HFF-Myc (cell line): ENCODE measurements at places on chromosomes 1 and 21.

DNA sequence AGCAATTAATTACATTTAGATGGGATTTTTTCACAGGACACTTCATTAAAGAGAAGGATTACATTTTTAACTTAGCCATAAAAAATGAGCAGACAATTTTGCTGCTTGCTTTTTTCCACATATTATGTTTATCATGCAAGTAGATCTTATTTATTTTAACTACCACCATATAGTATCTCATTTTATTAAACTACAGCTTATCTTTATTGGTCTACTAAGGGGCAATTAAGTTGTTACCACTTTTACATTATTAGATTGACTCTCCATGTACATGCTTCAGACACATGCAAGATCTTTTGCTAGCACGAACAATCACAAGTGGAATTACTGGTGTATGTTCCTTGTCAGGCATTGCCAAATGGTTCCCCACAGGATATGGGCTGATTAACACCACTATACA lies 99.8 kb upstream of the NFIA start:
- no peak for DNase-seq

- DNase-seq = no peak
Measured at GRCh38 chr21:41479686-41480085, 28.3 kb downstream of the TMPRSS2 start.

- no peak for DNase-seq
Measured at GRCh38 chr1:24896596-24897262, 33.3 kb downstream of the RUNX3 start.

GRCh38 chr1:33442141-33442540 lies 11.2 kb upstream of the PHC2 start:
- DNase-seq = no peak

DNA sequence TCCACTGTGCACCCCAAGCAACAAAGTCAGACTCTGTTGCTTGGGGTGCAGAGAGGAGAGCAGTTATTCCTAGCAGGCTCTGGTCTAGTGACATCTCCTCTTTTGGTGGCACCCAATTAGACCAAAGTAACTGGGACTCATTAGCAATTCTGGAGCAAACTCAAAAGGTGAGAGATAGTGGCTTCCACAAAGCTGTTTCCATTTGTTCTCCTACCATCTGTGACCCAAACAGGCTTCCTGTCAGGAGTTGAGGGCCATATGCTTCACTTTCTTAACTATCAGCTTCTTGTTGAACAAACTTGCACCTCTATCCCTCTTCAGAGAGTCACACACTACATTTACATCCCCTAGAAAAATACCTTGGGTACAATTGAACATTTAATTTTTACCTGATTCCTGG lies 1.5 kb upstream of the ATXN7L2 start:
- DNase-seq = no peak

DNA sequence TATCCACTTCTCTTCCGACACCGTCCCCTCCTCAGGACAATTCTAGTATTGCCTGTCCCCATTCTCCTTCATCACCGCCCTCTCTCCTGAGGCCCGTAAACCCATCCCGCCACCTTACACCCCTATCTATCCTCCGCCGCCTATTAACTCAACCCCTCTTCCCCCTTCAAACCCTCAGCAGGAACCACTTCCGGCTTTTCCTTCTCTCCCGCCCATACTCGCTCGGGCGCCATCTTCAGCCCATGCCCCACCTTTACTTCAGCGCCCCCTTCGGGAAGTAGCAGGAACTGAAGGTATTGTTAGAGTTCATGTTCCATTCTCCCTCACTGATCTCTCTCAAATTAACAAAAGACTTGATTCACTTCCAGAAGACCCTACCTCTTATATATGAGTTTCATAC lies 31.6 kb downstream of the VN1R5 start:
- DNase-seq = no peak

DNA sequence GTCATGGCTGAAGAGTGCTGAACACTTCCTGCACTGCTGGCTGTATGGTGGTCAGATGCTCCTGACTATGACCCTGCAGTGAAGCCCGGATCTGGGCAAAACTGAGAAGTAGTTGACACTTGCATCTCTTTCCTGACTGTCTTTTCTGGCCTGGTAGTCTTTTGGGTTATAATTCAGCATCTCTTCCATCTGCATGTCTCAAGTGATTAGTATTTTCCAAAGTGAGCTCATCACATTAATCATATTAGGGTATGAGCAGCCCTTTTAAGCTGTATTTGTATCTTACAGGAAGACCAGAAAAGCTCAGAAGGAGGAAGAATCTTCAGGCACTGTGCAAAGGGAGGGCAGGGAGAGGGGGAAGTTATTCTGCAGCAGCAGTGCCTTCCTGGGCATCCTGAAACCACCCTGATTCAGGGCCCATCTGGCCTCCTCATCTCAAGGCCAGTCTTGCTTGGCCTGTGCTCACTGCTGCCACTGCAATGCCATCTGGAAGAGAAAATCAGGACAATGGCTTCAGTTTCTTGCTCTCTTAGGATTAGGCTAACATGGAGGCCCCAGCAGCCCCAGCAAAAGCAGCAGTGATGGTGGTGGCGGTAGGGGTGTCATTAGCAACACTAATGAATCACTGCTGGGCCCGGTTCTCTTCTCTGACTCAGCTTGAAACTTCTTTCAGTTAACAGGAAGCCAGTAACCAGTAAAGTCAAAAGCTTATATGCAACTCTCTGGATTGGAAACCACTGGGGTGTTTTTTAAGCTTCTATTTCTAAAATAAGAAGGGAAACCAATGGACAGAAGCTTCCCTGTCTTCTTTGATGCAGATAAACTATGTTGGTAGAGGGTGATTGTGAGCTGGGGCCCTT lies 63.3 kb upstream of the WDR26 start:
- no peak for DNase-seq

- DNase-seq = no peak
Measured at GRCh38 chr21:46018615-46019014, 37.0 kb downstream of the COL6A1 start.

- peak; percentile 96 for DNase-seq
Measured at GRCh38 chr1:83815330-83815729, 183.6 kb downstream of the TTLL7 start.

GRCh38 chr21:45465105-45465504 lies 60.1 kb downstream of the COL18A1 start:
- DNase-seq = no peak

DNA sequence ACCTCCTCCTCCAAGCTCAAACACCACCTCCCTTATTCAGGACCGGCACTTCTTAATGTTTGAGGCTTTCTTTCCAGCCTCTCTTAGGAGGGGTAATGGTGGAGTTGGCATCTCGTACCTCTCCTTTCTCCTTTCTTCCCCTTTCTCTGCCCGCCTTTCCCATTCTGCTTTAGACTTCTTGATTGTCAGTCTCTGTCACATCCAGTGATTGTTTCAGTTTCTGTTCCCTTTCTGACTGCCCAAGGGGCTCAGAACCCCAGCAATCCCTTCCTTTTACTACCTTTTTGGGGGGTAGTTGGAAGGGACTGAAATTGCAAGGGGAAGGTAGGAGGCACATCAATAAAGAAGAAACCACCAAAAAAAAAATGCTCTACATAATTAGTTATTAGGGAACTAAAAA lies 5.6 kb downstream of the ELK4 start:
- no peak for DNase-seq
